ENCODE measurements at places on chromosomes 11 and 22.

DNA sequence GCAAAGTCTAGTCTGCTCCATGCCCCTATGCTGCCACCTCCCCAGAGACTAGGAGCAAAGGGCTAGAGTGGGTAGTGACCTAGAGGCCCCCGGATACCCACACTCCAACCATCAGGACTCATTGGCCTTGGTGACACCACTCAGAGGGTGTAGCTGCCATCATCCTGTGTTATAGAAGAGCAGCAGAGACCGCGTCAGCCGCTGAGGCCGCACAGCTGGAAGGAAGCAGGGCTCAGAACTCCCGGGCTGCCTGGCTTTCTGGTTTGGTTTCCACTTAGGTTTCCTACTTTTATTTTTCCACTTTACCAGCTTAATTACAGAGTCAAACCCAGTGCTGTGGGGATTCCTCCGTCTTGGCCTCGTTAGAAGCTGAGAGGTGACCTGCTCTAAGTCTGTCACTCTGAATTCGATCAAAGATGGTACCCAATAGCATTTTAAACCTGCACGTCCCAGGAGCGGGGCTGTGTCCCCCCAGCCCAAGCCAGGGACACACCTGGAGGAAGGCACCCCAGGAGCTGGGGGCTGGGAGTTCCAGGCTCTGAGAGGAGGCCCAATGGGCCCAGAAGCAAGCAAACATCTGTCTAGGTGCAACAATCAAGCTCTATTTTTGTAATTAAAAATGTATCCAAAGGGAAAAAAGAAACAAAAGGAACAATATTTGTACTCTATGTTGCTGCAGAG, 2.1 kb upstream of the CDKN1C start:
- no peak for DNase-seq

DNA sequence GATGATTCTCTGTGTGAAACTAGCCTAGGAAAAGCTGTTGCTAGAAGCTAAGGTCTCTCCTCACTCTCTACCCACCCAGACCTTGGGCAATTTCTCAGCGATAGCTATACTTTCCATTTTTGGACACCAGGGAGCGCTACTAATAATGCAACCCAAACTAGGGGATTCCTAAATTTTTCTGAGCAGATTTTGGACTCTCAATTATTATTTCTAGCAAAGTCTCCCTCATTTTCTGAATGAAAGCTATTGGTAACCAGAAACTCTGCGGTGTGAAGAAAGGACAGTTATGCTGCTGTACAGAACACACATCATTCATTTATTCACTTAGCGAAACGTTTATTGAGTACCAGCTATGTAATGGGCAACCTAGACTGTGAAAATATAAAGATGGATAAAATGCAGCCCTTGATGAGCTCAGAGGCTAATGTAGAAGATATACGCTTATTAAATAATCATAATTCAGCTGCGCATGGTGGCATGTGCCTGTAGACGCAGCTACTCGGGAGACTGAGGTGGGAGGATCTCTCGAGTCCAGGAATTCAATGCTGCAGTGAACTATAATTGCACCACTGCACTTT, 6.1 kb upstream of the STIM1 start:
- DNase-seq, result no peak

GRCh38 chr22:49015459-49015858, 812.2 kb downstream of the BRD1 start:
- DNase-seq, result no peak

GRCh38 chr11:108009497-108010370, 1.0 kb downstream of the CUL5 start:
- DNase-seq, result no peak

DNA sequence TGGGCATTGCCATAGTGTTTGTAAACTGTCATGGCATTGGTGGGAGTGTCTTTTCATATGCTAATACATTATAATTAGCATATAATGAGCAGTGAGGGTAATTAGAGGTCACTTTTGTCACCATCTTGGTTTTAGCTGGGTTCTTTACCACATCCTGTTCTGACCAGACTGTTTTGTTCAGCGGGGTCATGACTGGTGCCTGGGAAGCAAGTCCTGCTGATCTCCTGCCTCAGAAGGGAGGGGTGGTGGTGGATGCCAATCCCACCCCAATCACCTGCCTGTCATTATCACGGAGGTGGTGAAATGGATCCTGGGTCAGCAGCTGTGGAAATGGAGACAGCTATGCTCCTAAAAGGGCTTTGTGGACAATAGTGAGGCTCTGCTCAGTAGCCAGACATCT, 31.2 kb downstream of the IL18 start:
- no peak for DNase-seq

GRCh38 chr11:113262594-113262993, 51.8 kb upstream of the TTC12 start:
- no peak for DNase-seq

- no peak for DNase-seq
Observed at GRCh38 chr11:65503368-65503948, 4.6 kb downstream of the MALAT1 start.
